ENCODE measurements at places on chromosomes 3 and 15.
A peak's percentile ranks its signal among the peaks of the same experiment; 100 is the strongest.

DNA sequence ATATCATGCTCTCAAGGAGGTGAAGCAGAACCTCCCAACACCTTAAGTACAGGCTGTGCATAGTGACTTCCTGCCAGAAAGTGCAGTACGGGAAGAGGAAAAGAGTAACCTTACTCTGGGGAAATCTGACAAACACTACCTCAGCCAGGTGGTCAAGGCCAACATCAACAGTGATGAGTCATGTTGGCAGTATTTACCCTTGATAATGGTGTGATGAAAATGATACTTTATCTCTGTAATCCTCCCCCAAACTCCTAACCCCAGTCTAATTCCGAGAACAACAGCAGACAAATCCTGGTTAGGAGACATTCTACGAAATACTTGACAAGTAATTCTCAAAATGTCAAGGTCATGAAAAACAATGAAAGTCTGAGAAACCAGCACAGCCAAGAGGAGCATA lies 26.5 kb downstream of the ANKDD1A start:
- no peak for DNase-seq

- peak; percentile 79 for DNase-seq
Observed at GRCh38 chr15:34583399-34584329, at the start of gene GOLGA8B. TSS of gene GOLGA8B (minus strand) at chr15:34583651. CDS start at chr15:34535912, 47,739 bp downstream.

- no peak for DNase-seq
Observed at GRCh38 chr15:39235084-39235795, 345.6 kb upstream of the THBS1 start.

DNA sequence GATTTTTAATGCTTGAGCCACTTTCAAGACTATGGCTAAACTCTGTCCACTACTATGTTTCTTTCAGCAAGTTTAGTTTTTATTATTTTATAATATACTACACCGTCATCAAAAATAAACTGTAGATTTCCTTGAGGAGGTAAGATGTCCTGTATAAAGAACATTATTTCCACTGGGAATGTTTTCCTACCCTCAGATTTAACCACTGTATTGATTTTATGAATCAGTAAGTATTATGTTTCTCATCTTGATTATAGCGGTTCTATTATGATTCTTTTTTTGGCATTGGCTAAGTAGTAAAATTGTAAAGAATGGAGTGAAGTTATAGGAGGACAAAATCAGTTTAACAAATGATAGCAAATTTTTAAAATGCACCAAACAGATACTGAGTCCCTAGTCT lies 44.4 kb downstream of the ADAM10 start:
- no peak for DNase-seq

DNA sequence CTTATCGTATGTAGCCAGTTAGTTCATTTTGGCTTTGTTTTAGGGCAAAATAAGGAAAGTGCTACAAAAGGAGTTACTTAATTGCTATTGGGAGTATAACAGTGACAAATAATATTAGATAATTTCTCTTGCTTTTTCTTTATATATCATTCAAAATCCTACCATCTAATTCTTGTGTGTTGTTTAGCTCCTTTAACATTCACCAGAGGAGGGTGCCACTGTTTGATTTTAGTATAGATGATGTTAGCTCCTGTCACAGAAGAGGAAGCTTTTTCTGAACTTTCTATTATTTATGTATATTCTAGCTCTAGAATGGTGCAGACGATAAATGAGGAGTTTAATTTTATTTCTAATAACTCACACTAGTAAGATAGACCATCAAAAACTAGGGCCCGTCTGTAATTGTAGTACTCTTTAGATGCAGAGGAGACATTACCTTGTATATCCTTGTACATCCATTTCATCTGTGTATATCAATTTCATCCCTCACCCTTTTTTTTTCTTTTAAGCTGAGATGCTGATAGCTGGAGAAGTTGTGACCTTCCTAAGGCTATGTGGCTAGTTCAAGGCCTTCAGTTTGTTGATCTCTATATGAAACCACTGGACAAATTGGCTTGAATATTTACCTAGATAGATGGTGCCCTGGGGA lies 3.0 kb downstream of the PPM1L start:
- no peak for DNase-seq

DNA sequence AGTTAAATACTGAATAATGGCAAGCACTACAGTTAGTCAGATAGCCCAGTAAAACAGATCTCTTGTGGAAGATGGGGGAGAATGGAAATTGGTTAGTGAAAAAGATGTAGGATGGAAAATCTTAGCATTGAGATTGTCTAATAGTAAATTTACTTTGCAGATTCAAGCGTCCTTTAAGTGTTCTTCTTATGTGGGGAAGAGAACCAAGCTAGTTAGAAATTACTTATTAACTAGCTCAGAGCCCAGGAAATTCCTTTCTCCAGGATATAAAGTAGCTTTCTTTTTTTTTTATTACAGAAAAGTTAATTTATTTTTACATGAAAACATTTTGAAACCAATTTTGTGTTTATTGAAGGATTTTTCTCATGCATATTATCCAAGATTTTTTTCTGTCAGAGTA lies 36.7 kb downstream of the TIPARP start:
- DNase-seq = no peak

GRCh38 chr3:108098003-108098370 lies 7.2 kb upstream of the CD47 start:
- DNase-seq = no peak
